Activated CD4-positive, alpha-beta T cell treated with anti-CD3 and anti-CD28 coated beads, Interleukin-2, amount 50 U/mL, for 48 hours (primary cell): ENCODE measurements at places on chromosomes 1 and 21.
A peak's percentile ranks its signal among the peaks of the same experiment; 100 is the strongest.

DNA sequence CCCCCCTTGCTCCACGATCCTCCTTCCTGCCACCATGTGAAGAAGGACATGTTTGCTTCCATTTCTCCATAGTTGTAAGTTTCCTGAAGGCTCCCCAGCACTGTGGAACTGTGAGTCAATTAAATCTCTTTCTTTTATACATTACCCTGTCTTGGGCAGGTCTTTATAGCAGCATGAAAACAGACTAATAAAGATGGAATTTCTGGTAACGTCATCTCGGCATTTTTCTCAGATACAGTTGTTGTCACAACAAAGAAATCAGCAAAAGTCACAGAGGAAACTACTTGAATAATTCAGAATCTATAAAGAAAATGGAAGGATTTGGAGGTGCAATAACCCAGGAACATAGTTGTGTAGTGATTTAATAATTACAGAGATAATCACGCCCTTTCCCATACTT, 4.4 kb downstream of the APCS start:
- DNase-seq = no peak

DNA sequence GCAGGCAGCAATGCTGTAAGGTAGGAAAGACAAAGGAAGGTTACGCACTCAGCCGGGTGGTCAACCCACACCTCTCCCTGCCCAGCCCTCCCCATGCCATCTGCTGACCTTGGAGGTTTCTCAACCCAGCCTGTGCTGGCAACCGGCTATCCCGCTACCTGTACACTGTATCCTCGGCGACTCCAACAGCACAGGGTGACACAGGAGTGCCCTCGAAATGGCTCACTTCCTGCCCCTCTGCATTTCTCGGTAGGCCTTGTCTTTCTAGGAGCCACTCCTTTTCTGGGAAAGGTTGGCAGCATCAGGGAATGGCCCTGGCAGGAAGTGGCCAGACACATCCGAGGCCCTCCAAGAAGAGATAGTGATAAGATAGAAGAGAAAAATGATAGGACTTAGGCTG, 124.0 kb downstream of the PROX1 start:
- DNase-seq = no peak

- DNase-seq = no peak
Observed at GRCh38 chr1:2135941-2136340, 58.6 kb downstream of the FAAP20 start.

DNA sequence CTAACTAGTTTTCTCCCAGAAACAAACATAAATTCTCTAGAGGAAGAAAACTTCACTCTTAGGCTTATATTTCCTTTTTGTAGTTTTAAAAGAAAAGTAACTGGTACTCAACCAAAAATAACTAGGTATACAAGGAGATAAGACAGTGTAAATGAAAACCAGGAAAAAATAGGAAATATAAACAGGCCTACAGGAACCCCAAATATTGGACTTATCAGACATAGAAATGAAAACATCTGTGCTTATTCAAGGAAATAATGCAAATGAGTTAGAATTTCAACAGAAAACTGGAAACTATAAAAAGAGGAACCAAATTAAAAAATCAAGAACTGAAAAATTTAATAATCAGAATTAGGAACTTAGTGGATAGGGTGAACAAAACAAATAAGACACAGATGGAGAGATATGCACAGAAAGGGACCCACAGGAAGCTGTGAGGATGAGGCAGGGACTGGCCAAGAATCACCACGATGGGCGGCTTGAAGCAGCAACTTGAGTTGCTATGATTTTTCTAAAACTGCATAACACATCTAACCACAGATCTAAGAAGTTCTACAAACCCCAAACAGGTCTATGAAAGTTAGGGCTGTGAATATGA, 67.5 kb upstream of the ACTRT2 start:
- DNase-seq = no peak

DNA sequence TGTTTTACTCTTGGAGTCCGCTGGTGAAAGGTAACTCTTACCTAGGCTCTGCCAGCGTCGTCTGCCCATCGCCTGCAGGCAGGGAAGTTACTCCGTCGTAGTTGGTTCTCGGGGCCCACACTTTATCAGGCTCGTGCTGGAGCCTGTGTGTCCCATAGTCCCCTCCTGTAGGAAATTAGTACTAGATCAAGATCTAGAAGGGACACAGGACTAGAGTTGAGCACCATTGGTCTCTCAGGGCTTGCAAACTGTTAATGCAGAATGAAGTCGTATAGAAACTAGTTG, 940 bp downstream of the SRRM1 start:
- DNase-seq = no peak

- DNase-seq = no peak
Observed at GRCh38 chr1:178599745-178600144, 86.8 kb downstream of the TEX35 start.

GRCh38 chr1:2232916-2233438, 4.9 kb downstream of the SKI start:
- no peak for DNase-seq

DNA sequence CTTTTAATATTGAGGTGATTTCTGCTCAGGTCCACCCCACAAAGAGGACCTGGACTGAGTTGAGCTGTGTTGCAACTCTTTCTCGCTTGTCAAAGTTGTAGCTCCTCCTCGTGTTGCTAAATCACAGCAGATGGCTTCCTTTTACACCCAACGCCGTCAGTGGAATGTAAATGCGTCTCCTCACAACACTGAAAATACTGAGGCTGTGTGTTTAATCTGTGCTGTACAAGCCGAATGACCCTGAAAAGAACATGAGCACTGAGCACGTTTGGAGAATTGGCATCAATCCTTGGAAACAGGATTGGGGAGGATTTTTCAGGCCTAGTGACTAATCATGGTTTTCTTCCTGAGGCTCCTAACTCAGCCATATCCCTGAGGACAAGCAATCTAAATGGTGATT, 196.0 kb downstream of the CRB1 start:
- no peak for DNase-seq

GRCh38 chr1:2163205-2163604, 31.4 kb downstream of the FAAP20 start:
- no peak for DNase-seq

GRCh38 chr1:245133995-245134715, 20.6 kb upstream of the KIF26B start:
- no peak for DNase-seq

- no peak for DNase-seq
Observed at GRCh38 chr1:27307874-27308598, 13.9 kb upstream of the TMEM222 start.

DNA sequence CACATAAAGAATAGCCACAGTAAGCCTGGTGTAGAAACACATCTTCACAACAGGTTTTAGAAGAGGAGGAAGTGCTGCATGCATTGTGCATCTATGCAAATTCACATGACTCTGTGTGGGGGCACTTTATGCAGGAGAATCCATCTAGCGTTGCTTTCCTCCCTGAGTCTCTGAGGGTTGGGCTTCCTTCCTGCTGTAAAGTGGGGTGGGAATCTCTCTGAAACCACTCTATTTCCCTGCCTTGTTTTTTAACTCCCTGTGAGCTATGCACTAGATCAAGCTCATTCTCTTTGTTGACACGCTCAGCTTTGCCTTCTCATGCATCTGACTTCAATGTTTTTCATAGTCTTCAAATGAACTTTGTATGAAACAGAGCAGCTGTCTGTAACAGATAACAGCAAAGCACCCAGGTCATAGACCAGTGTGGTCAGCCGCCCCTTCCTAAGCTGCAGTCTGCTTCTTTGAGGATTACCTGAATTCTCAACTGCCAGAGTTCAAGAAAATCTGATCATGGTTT, 102.7 kb upstream of the DPH5 start:
- no peak for DNase-seq

DNA sequence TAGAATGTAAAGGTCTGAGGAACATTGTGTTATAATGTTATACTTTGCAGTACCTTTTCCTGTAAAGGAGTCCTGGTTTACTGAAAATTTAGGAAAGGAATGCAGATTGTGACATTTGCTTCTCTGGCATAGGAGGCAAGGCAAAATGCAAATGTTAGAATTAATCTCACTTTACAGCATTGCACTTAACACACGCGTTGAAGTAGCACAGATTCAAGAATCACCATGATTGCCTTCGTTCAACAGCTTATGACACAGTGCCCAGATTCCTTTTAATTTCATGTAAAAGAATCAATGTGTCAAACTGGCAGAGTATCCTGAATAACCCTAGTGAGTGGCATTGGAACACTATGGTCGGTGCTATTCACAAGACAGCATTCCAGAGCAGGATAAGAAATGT, 47.4 kb downstream of the RGS7 start:
- no peak for DNase-seq

- no peak for DNase-seq
Observed at GRCh38 chr1:157540852-157541251, 11.5 kb downstream of the FCRL5 start.

DNA sequence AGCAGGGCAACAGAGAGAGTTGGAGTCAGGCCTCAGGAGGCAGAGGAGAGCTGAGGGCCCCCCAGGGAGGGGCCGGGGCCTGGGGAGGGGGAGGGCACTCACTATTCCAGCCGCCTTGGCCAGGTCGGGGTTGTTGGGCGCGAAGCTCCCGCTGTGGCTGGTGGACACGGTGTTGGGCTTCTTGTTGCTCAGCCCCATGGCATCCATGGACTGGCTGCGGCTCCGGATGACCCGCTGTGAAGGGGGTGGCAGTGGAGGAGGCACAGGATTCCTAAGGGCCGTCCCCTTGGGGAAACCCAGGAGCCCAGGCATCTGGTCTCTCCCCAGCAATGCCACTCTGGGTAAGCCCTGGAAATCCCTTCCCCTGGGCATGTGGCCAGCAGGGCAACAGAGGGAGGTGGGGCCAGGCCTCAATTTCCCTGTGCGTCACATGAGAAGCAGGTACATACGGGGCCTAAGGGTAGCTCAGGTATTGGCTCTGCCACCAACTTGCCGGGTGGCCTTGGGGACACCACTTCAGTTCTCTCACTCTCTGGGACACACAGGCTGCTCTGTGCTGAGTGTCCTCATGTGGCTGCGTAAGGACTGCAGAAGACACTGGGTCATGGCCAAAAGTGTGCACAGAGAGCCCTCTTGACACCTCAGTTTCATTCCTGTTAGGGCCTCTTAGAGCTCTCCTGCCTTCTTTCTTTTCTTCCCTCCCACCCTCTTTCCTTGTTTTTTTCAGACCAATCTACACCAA, 63.0 kb downstream of the RAP1GAP start:
- no peak for DNase-seq

GRCh38 chr1:182050481-182051448, 10.7 kb downstream of the ZNF648 start:
- DNase-seq = no peak

DNA sequence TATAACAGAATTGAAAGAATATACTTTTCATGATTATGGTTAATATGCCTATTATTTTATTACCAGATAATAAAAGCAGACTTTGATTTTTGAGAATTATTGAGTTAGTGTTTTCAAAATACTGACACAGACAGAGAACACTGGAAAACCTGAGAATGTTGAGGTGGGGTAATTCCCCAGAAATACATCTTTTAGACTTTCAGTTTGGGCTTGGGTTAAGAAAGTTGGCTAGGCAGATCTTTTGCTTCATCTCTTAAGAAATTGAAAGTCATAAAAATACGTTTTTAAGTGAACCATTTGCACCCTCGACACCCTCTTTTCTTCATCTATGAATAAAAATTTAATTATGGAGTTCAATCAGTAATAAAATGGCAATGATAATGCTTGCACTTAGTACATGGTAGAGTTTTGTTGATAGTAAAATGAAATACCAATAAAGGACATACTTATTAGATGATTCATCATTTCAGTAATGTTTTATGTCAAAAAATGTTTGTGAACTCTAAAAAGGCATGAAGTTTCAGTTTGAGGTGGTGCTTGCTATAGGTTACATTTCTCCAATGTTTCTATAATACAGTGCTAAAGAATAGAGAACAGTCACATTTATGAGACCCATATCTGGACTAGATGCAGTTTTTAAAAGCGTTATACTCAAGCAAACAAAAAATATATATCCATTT, 1.9 kb upstream of the SAMSN1 start:
- no peak for DNase-seq

DNA sequence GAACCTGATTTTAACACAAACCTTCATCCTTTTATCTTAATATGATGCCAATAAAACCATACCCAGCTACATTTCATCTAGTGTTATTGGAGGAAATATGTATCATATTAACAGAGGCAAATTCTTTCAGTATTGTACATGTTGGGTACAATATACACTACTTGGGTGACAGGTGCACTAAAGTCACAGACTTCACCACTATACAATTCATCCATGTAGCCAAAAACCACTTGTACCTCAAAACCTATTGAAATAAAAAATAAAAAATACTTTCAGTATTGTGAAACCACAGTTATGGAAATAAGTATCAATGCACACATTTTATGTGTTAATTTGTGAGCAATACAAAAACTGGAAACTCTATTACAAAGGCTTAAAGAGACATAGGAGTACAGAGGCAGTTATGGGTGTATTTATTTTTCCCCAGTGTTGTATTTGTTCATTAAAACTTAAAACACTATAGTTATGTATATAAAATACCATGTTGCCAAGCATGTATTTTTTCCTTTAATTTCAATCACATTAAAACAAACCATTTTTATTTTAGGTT, 25.1 kb upstream of the GPR88 start:
- no peak for DNase-seq

DNA sequence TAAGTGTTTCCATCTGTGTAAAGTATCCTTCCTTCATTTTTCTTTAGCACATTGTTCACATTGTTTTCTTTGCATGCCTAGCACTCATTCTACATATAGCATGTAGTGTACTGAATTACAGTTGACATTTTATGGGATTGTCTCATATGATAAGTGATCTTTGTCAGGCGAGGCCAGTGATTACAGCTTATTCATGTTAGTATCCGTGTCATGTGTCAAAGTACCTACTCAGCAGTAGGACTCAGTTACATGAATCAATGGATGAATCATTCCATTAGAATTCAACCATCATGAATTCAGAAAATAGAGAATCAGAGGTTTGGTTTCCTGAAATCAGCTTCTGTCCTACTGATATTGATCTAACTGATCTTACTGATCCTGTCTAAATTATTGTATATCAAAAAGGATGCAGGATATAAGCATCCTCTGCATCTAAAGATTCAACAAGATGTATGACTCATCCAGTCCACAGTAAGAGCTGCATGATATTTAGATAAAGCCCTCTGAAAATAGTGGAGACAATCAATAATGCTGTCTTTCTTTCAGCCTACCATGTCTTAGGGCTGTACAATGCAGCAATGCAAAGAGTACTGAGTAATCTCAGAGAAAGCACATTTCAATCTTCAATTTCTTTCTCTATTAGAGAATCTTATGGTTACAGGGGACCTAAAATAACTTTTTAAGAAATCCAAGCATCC, 20.7 kb upstream of the HRNR start:
- DNase-seq = no peak

- peak; percentile 5 for DNase-seq
Observed at GRCh38 chr21:36705679-36706481, 7.0 kb downstream of the SIM2 start.

- DNase-seq = no peak
Observed at GRCh38 chr1:87051965-87052364, 137.5 kb downstream of the HS2ST1 start.

DNA sequence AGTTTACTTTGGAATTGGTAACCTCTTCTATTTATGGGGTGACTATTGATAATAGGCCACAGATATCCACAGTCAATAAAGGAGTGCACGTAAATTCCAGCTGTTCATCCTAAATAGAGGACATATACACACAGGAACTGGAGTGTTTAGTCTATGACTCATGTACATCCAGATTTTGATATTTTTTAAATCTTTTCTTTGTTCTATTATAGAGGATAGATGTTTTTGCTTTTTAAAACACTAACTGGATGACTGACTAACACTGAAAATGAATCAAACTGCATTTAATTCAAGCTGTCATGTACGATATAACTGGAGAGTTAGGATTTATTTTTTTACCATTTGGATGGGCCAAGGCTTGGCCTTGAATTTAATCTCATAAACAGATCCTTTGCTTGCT, 45.9 kb downstream of the RGL1 start:
- DNase-seq = no peak
